Activated CD4-positive, alpha-beta T cell treated with anti-CD3 and anti-CD28 coated beads, Interleukin-2, Interleukin-4, amounts not matched to agents 100 ng/mL and 50 ng/mL, durations not matched to agents 16 hours and 8 hours (primary cell): ENCODE measurements at places on chromosomes 7 and 10.
A peak's percentile ranks its signal among the peaks of the same experiment; 100 is the strongest.

DNA sequence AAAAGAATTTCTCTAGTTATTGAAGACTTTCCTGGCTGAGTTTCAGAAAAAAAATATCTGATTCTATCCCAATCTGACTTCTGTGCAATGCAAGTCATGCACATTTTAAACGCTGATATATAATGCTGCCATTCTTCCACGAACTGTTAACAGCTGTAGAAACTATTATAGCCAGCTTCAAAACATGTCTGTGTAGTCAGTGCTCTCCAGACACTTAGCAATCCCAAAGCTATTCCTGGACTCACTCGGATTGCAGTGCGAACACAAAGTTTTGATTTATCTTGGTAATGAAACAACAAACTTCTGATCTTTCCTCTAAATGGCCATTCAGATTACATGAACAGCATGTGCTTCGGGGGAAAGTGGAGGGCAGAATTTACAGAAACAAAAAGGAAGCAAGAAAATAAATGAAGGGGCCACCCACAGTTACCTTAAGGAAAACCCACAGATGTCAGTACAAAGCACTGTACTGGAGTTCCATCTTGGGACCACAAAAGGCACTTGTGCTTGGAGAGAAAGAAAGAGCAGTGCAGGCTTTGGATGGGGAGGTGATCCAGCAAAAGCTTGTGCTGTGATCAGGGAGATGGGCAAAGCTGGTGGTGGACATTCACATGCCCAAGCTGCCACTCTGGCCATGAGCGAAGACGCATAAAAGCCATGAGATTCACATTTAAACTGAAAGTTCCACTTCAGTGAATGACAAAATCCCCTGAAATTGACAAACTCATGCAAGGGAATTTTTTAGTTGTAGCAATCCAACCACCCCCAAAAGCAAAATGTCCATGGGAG lies 32.1 kb upstream of the ADO start:
- no peak for DNase-seq

GRCh38 chr7:101271021-101271420 lies 26.1 kb upstream of the FIS1 start:
- DNase-seq: no peak

DNA sequence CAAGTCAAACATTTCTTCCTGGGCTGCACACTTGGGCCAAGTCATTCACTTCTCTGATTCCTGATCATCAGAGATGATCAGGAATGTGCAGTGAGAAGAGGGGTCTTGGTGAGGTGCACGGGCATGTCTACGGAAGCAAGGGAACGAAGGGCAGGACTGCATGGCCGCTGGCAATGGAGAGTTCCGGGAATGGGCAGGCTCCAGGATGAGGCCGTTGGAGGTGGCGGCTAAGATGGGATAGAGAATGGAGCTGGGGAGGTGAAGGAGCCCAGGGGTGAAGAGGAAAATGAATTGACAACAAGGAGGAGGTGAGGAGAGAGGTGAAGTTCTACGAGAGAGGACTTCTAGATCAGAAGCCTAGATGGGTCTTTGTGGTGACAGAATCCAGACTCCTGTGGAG lies 260.0 kb downstream of the GRID1 start:
- no peak for DNase-seq

DNA sequence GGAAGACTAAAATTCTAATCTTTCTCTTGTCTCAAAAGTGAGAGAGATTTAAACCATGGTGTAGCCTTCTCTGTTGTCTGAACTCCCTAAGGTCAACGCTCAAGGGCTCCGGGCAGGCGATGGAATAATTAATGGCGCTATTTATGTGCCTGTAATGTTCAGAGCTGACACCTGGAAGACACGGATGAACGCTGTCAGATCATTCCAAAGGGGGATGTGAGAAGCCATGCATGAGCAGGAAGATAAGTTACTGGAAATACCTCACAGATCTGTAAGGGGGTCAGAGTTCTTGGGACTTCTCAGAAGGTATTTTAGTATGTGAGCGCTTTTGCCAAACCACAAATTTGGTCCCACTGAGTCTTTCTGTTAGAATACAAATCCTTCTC lies 73.3 kb upstream of the MTPN start:
- DNase-seq: no peak

DNA sequence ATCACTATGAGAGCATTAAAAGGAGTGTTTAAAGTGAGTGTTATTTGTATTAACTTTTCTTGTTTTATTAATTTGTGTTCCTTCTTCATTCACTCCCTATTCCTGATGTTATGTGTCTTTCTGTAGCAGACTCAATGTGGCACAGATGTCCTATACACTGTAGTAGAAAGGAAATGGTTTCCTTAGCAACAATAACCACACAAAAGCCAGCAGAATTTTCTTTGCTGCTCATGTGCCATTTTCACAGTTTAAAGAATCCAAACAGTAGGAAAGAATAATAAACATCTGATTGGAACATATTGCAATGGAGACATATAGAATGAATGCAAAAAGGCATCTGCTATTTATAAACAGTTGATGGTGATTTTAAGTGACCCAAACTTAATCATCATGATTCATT lies 763.6 kb downstream of the PHTF2 start:
- no peak for DNase-seq

DNA sequence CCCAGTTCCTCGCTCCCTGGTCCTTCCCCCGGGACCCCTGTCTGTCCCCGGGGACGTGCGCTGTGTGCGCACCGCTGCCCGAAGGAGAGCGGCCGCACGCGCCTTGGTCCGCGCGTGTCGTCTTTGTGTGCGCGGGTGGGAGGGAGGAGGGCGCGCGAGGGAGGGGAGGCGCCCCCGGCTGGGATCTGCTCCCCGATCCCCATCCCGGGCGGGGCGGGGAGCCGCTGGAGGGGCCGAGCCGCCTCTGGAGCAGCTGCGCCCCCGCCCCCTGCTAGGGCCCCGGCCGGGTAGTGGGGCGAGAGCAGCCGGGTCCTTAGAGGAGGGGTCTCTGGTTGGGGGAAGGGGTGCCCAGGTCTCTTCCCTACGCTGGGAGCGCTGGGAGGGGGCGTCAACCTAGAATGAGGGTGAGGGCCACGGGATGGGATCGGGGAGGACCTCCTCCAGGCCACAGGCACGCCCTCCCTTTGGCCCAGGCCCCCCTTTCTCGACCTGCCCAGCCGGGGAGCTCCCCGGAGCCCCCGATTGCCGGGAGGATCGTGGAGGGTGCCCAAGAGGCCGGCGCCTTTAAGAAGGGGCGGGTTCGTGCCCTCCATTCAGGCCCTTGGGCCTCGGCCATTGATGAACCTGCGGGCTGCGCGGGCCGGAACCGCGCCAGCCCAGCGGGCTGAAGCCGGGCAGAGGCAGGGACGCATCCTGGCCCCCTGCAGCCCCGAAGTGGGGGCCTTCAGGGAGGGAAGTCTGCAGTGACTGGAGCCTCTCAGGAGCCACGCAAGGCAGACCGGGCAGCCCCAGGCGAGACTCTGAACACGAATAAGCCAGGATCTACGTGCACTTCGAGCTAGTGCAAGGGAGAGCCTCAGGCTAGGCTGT lies 678 bp downstream of the SH2B2 start:
- no peak for DNase-seq

DNA sequence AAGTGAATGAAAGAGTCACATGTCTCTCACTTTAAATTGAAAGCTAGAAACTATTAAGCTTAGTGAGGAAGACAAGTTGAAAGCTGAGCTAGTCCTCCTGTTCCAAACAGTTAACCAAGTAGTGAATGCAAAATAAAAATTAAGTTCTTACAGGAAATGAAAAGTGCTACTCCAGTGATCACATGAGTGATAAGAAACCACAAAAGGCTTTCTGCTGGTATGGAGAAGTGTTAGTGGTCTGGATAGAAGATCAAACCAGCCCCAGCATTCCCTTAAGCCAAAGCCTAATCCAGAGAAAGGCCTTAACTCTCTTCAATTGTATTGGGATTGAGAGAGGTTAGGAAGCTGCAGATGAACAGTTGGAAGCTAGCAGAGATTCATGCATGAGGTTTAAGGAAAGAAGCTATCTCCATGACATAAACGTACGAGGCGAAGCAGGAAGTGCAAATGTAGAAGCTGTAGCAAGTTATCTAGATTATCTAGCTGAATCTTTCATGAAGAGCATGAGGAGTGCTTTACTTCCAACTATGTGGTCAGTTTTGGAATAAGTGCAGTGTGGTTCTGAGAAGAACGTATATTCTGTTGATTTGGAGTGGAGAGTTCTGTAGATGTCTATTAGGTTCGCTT lies 261.6 kb downstream of the MDFIC start:
- no peak for DNase-seq

- DNase-seq: no peak
Measured at GRCh38 chr7:80722616-80723195, 84.3 kb downstream of the CD36 start.

- DNase-seq: no peak
Measured at GRCh38 chr7:137287651-137288258, 55.8 kb downstream of the PTN start.

- DNase-seq: no peak
Measured at GRCh38 chr10:91022924-91023699, 102.2 kb upstream of the ANKRD1 start.

GRCh38 chr10:68212721-68213352 lies 19.1 kb downstream of the ATOH7 start:
- peak; percentile 25 for DNase-seq

DNA sequence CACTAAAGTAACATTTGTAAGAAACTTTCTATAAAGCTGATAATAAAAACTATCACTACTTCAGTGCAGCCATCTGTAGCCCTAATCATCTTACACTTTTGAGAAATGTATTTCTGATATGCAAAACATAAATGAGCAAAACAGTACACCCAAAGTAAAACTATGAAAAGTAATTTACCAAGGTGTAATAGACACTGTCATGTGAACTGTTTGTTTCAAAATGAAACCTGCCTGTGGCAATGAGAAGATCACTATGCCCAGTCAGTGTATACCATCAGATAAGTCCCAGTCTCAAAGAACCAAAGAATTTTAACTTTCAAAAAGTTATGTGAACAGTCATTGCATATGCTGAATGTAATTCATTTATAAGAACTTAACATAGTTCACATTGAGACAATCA lies 398.1 kb downstream of the CDC14C start:
- DNase-seq: no peak

DNA sequence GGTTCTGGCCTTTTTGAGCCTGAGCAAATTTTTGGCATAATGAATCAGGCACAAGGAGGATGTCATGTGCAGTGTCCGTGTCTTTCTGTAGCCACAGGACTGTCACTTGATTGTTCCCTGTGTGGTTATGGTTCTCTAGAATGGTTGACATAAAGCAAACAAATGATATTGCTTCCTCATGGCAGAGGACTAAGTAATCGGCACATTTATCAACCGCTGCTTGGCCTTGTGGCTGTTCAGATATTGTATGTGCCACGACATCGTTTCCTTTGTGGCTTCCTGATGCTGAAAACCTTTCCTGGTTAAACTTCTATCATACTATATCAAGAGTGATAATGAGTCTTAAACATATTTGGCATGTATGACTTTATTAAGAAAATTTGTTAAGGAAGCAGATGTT lies 598.8 kb downstream of the SUGCT start:
- DNase-seq: no peak

- peak; percentile 74 for DNase-seq
Measured at GRCh38 chr7:13111230-13111629, 423.8 kb downstream of the ARL4A start.

DNA sequence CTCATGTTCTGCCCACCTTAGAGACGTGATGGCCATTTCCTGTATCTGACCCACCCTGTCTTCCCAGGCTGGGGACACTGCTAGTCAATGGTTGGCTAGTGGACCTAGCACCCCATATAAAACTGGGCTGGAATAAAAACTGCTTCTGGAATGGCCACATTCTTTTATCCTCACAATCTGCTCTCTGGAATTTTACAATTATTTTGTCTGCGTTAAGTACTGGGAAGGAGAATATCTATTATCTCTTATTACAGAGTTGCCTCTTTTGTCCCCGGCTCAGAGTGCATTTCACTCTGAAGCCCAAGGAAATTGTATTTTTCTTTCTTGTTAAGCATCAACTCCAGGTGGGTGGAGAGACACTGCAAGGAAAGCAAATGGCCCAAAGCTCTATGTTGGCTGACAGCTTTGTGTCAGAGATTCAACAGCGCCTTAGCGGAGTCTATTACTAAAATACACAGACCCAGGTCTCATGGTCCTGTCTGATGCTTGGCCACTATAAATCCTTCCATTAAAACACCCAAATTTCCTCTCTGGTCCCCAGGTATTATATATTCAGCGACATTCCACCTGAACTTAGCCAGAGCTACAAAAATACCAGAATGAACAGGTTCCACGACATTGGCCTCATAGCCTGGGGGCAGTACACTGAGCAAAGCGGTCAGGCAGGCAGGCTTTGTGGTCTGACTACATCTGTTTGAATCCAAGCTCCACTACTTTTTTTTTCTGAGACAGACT lies 121.7 kb downstream of the PRPF18 start:
- no peak for DNase-seq

GRCh38 chr10:126215746-126216631 lies 172.3 kb downstream of the ADAM12 start:
- no peak for DNase-seq

- DNase-seq: no peak
Measured at GRCh38 chr10:105597312-105597711, 956.2 kb downstream of the SORCS3 start.

DNA sequence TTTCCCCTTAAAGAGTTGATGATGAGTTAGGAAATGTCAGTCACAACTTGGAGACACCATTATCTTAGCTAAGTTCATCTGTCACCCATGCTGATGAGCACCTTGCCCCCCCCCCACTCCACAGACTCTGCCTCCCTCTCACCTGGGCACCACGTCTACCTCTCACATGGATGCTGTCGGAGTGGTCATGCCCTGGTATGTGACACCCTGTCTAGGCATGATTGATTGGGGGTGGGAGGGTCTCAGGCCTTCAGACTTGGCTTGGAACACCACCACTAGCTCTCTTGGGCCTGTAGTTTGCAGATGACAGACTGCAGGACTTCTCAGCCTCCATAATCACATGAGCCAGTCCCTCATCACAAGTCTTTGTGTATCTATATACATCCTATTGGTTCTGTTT lies 78.0 kb downstream of the WDR37 start:
- no peak for DNase-seq

GRCh38 chr7:100465702-100466311 lies 1.7 kb upstream of the SPACDR start:
- no peak for DNase-seq

GRCh38 chr10:66472156-66472555 lies 453.7 kb upstream of the LRRTM3 start:
- DNase-seq: no peak

GRCh38 chr10:91289305-91289704 lies 68.8 kb downstream of the PCGF5 start:
- DNase-seq: no peak

DNA sequence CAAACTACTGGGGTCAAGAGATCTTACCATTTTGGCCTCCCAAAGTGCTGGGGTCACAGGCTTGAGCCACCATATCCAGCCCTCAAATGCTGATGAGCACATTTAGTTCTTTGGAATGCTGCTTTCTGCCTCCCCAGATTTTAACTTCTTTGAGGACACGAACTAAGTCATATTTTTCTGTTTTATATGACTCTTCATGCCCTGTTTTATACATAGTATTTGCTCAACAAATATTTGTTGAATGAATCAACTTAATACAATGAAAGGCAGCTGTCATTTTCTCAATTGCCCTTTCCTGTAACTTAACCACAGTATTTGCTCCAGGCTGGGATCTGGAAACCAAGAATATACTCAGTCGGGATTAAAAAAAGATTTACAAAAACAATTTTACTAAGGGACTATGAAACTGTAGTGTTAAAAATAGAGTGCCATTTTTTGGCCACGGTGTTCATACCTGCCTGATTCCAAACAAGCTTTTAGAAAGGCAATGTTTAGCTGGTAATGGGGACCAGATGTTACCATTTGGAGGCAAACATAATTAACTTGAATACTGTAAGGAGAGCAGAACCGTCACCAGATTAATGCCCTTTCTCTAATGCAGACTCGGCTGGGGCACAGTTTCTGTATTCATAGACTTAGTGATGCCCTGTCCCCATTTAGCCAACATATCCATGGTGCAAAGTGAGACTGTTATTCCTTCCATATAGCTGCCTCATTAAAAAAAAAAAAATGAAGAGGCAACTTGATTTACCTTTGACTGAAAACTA lies 117.6 kb downstream of the NRP1 start:
- no peak for DNase-seq
